Upper lobe of right lung (tissue), 1 donor: ENCODE measurements at places on chromosomes 4 and X. TPM values are rescaled to one million over a fixed set of nuclear protein-coding genes. Genes with fewer than 3 reads are reported as not detected.

The ATP10D gene
- 35.8 TPM for total RNA-seq

The OPHN1 gene
- total RNA-seq: 9.8 TPM

The ASB5 gene
- total RNA-seq: not detected

The SOX3 gene
- total RNA-seq: not detected

The HSFX4 gene
- total RNA-seq: not detected

The TENT5D gene
- not detected for total RNA-seq

The CPE gene
- 63.6 TPM for total RNA-seq

The AKAP4 gene
- total RNA-seq: not detected

The RIPPLY1 gene
- total RNA-seq: not detected

The CYP2U1 gene
- 9.0 TPM for total RNA-seq

The FRMD7 gene
- not detected for total RNA-seq

The SHROOM4 gene
- total RNA-seq: 43.5 TPM

The NAA11 gene
- not detected for total RNA-seq

The ARL13A gene
- not detected for total RNA-seq

The LARP7 gene
- total RNA-seq: 35.2 TPM

The GAGE12H gene
- not detected for total RNA-seq

The ITIH6 gene
- total RNA-seq: not detected

The SPIN2A gene
- 0.69 TPM for total RNA-seq

The GLOD5 gene
- 2.6 TPM for total RNA-seq

The FRMPD3 gene
- total RNA-seq: 0.17 TPM

The SPANXB1 gene
- not detected for total RNA-seq

The GPAT3 gene
- total RNA-seq: 8.3 TPM

The CT45A10 gene
- not detected for total RNA-seq

The NDST4 gene
- total RNA-seq: not detected

The NHS gene
- total RNA-seq: 2.5 TPM

The GCNA gene
- total RNA-seq: 3.4 TPM

The ENPEP gene
- 7.5 TPM for total RNA-seq

The GRPR gene
- not detected for total RNA-seq

The USP38 gene
- 25.7 TPM for total RNA-seq

The RASGEF1B gene
- total RNA-seq: 45.1 TPM

The FREM3 gene
- total RNA-seq: 0.78 TPM

The WDR1 gene
- total RNA-seq: 234 TPM

The DGKK gene
- 0.09 TPM for total RNA-seq

The SRPK3 gene
- total RNA-seq: not detected

The EMCN gene
- 35.9 TPM for total RNA-seq

The RNF212 gene
- total RNA-seq: 6.9 TPM

The AVPR2 gene
- 3.0 TPM for total RNA-seq

The RBM47 gene
- 105 TPM for total RNA-seq

The CFAP47 gene
- total RNA-seq: not detected

The SLC6A14 gene
- 50.2 TPM for total RNA-seq

The SFRP2 gene
- 12.5 TPM for total RNA-seq

The TMEM144 gene
- total RNA-seq: 15.5 TPM

The JCHAIN gene
- total RNA-seq: 99.1 TPM

The TEX11 gene
- not detected for total RNA-seq

The SYN1 gene
- 0.75 TPM for total RNA-seq

The PF4V1 gene
- total RNA-seq: not detected

The EDA gene
- total RNA-seq: 5.5 TPM

The MAGEA1 gene
- not detected for total RNA-seq

The OCIAD2 gene
- 30.6 TPM for total RNA-seq

The MGST2 gene
- total RNA-seq: 64.6 TPM

The TET2 gene
- 30.0 TPM for total RNA-seq

The POF1B gene
- total RNA-seq: 3.4 TPM

The TRPC3 gene
- total RNA-seq: 2.1 TPM

The PNMA3 gene
- 0.32 TPM for total RNA-seq

The CFI gene
- 61.0 TPM for total RNA-seq

The KANTR gene
- 12.6 TPM for total RNA-seq

The FRG2 gene
- not detected for total RNA-seq

The WAS gene
- 25.3 TPM for total RNA-seq
